ENCODE measurements at places on chromosomes 3 and 15. TPM values are rescaled to one million over a fixed set of nuclear protein-coding genes. Genes with fewer than 3 reads are reported as not detected.

Gene RLBP1
- total RNA-seq, result not detected

Gene COLQ
- 1.8 TPM for total RNA-seq

Gene HRG
- not detected for total RNA-seq

Gene WDR93
- total RNA-seq, result 0.49 TPM

Gene DAPK2
- 3.7 TPM for total RNA-seq

Gene RTP3
- not detected for total RNA-seq

Gene SLC28A1
- not detected for total RNA-seq

Gene SRP14
- 135 TPM for total RNA-seq

Gene UBAP1L
- total RNA-seq, result 3.8 TPM

Gene SH3GL3
- 2.1 TPM for total RNA-seq

Gene PIGZ
- total RNA-seq, result 1.9 TPM

Gene XCR1
- total RNA-seq, result not detected

Gene IL17RB
- total RNA-seq, result not detected

Gene SLITRK3
- total RNA-seq, result not detected

Gene NRG4
- total RNA-seq, result not detected

Gene RYR3
- total RNA-seq, result under 0.01 TPM

Gene MUC20
- total RNA-seq, result 4.5 TPM

Gene FBXO40
- total RNA-seq, result not detected

Gene CELF6
- total RNA-seq, result 1.6 TPM

Gene NAALADL2
- 11.4 TPM for total RNA-seq

Gene LARP6
- 68.1 TPM for total RNA-seq

Gene PPM1L
- 1.4 TPM for total RNA-seq

Gene TM6SF1
- not detected for total RNA-seq

Gene C3orf70
- total RNA-seq, result 1.1 TPM

Gene UTS2B
- not detected for total RNA-seq

Gene MST1
- total RNA-seq, result 2.9 TPM

Gene DNAH12
- total RNA-seq, result 0.09 TPM

Gene SCG3
- not detected for total RNA-seq

Gene UBA7
- total RNA-seq, result 69.4 TPM

Gene KCNAB1
- 9.2 TPM for total RNA-seq

Gene TRNT1
- total RNA-seq, result 17.8 TPM

Gene GABRR3
- total RNA-seq, result not detected

Gene ADAMTSL3
- total RNA-seq, result 2.0 TPM

Gene HDGFL3
- 52.0 TPM for total RNA-seq

Gene PPP1R14D
- not detected for total RNA-seq

Gene PGBD4
- total RNA-seq, result 1.6 TPM

Gene REC114
- not detected for total RNA-seq

Gene GPR160
- 0.90 TPM for total RNA-seq

Gene GNAT1
- not detected for total RNA-seq

Gene SPINK8
- total RNA-seq, result not detected

Gene HDAC11
- total RNA-seq, result 3.9 TPM

Gene ZNF774
- 2.3 TPM for total RNA-seq

Gene CCDC54
- total RNA-seq, result not detected

Gene ZPLD1
- total RNA-seq, result 0.33 TPM

Gene SAMD7
- not detected for total RNA-seq

Gene CX3CR1
- total RNA-seq, result not detected

Gene TIGIT
- 0.18 TPM for total RNA-seq
